ENCODE measurements at places on chromosomes 12 and 14.

DNA sequence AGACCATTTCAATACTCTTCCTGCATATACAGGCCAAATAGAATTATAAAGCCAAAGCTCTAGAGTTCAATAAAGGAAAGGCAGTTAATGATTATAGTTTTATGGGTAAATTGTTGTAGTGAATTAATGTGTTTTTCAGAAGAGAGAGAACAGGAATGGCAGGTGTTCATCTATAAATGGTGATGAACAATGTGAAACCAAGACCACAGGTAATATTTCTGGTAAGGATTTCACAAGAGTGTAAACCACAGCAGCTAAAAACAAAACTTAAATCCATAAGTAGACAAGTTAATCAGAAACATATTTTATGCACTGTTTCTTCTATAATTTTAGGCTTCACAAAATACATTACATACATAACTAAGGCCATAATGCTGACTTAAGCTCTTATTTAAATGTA lies 204.4 kb downstream of the SYT1 start:
- DNase-seq = no peak

- DNase-seq = peak; percentile 79
Observed at GRCh38 chr12:120224304-120225199, 23.6 kb upstream of the RPLP0 start.

DNA sequence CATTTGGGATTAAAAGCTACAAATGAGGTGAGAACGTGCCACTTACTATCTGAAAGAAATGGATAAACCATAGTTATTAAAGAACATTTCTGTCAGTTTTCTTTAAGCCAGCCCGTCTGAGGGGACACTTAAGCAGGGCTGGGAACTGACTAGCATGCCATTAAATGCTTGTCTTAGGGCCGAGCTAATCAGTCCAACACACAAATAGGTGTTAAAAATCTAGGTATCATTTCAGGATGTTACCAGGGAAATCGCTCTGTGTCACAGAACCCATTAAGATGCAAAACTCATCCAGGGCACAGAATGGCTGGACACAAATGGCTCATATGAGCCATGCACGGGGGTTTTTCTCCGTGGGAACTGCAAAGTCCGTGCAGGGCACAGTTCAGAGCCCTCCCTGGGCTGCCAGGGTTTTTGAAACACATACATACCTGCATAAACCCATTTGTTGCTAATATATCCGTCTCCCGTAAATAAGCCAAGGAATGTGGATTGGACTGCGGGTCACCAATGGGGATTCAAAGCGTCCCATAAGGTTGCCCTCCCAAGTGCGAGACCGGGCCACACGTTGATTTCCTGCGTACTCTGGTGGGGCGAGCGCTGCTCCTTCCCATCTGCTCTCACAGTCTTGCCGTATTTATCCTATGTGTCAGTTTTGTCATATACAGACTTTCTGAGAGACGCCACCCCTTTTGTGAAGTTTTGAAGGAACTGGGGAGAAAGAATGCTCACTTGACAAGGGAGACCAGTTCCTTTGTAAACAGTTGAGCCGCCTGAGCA lies 5.4 kb upstream of the GSC start:
- DNase-seq = no peak

GRCh38 chr12:65449400-65449799 lies 170.9 kb downstream of the MSRB3 start:
- DNase-seq = peak; percentile 57

DNA sequence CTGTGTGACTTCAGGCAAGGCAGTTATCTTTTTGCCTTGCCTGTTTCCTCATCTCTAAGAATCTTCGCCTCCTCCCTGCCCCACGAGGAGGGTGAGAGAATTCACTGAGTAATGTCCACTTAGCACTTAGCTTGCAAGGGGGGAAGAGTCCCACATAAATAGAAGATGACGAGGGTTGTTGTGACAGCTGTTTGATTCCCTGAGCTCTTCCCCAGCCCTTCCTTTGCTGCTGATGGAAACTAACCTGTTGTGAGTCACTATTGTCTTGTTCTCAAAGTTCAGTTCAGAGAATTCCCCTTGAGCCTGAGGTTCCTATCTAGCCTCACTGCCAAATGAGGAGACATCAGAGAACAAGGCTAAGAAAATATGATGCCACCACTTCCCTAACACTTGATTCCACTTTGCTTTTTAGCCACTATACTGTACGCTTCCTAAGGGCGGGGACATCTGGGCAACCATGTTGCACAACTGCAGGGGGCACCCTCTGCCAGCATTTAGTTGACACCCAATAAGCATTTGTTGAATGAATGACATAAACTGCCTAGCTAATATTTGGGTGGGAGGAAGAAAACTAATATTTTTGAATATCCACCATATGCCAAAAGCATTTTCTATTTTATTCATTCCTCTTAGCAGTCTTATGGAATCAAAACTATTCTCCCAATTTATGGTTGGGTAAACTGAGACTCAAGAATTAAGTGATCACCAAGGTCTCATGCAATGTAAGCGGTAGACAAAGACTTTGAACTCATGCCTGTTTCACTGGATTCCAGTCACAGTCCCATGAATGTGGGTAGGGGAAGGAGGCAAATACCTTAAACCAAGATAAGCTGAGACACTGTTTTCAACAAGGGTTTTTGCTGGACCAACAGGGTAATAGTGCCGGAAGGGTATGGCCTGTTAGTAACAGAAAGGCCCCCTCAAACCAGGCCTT lies 77.6 kb downstream of the ZFP36L1 start:
- DNase-seq = no peak

- DNase-seq = no peak
Observed at GRCh38 chr14:61812347-61813095, 50.3 kb downstream of the SNAPC1 start.

- no peak for DNase-seq
Observed at GRCh38 chr14:66696326-66696725, 188.4 kb downstream of the GPHN start.

GRCh38 chr14:106790189-106791036 lies 1264.0 kb downstream of the TMEM121 start:
- DNase-seq = peak; percentile 45

- no peak for DNase-seq
Observed at GRCh38 chr12:94571556-94571955, 78.8 kb downstream of the TMCC3 start.

GRCh38 chr14:104329793-104330192 lies 191.4 kb downstream of the KIF26A start:
- DNase-seq = no peak

DNA sequence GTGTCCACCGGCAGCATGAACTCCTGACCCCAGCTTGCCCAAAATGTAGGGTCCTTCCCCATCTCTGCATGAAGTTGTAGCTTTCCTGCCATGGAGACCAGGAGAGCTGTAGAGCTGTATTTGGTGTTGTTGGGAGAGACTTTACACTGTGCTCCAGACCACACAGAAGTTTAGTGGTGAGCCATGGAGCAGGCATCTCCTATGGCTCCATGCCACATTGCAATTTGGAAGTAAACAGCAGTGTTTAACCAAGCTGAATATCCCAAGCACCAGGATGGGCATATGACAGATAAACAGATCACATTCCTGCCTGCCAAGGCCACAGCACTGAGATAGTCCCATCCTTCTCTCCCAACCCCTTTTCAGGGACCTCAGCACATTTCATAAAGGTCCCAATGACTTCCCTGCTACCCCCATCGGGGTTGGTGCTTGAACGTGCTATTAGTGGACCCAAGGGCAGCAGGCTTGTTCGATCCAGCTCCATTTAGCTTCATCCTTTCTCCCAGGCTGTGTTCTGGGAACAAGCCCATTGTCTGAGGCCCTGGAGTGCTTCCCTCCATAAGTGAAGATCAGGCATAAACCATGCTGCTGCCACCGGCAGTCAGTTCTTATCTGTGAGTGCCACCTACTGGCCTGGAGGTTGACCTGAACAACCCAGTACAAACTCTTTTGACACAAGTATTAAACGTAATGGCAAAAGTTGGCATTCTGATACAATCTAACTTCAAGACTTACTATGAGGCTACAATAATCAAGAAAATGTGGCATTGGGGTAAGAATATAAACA lies 172.3 kb upstream of the ATXN7L3B start:
- DNase-seq = no peak

DNA sequence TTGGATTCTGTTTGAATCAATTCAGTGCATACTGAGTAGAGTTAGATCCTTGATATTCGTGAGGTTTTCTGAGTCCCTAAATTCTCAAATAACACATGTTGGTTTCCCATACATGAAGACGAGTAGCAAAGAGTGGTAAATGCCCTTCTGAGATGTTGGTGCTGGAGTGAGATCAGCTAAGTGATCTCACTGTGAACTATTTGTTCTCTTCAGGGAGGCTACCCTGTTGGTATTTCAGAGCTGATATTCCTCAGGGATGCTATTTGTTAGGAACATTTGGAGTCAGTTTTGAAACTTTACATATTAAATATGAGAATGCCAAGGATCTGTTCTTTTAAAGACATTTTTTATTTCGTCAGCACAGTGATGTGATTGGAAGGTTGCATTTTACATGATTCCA lies 54.7 kb downstream of the SUSD6 start:
- DNase-seq = no peak

- no peak for DNase-seq
Observed at GRCh38 chr14:63249092-63249491, 44.8 kb downstream of the RHOJ start.

- DNase-seq = no peak
Observed at GRCh38 chr12:76896274-76896673, 17.5 kb upstream of the CSRP2 start.

- no peak for DNase-seq
Observed at GRCh38 chr12:127987199-127987901, 279.6 kb upstream of the TMEM132C start.

DNA sequence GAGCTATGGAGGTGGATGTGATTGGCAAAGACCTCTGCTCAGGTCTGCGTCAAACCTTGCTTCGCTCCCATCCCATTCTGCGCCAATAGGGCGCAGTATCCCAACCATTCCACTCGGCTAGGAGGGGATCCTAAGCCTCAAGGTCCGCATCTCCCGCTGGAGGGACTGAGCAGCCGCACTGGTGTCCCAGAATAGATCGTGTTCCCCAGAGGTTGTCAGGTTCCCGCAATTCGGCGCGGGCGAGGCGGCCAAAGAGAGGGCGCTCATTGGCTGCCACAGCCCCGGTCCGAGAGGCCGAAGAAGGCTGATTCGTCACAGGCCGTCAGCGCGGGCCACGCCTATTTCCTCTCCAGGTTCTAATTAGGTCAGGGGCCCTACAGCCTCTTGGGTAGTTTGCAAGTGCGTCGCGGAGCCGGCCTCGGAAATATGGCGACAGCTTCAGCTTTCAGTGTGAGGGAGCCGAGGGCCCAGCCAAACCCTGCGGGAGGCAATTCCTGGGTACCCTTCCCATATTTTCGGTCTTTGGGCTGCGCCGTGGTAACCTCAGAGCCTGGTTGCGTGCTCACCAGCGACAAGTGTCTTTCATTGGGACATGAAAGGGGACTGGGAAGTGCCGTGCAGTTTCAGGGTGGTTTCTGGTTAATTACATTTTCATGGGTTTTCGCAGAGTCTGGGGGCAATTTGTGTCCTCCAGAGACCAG lies 5.0 kb downstream of the OR10AD1 start:
- DNase-seq = peak; percentile 93

DNA sequence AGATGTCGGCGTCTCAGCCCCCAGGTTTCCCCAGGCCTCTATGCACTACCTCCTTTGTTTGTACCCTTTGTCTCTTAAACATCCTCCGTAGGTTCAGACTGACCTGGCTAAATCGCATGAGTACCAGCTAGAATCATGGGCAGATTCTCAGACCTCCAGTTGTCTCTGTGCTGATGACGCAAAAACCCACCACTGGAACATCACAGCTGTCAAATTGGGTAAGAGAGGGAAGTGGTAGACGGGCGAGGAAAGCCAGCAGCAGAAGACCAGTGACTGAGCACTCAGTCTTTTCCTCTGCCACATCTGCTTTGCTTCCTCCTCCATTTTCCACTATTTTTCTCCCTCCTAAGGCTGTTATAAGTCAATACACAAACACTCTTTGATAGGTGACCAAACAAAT lies 29.7 kb downstream of the A2ML1 start:
- DNase-seq = peak; percentile 28

GRCh38 chr12:58148405-58148804 lies 207.0 kb downstream of the ATP23 start:
- DNase-seq = peak; percentile 9

DNA sequence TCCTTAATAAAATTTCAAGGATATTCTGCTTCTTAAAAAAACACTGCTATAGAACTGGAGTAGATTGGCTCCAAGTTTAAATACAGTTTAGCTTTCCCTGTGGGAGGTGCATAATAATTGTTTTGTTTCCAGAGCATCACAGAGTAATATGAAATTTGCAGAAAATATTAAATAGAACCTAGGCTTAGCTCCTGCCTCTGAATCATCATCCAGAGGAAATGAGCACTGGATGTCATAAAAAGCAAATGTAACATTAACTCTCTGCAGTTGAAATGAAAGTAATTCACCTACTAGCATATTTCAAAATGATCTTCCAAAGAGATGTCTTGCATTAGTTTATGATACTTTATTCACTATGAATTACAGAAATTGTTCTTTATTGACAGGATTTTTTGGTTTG lies 769.8 kb downstream of the C12orf50 start:
- DNase-seq = no peak

- DNase-seq = no peak
Observed at GRCh38 chr14:68811171-68811570, 18.3 kb upstream of the ZFP36L1 start.

DNA sequence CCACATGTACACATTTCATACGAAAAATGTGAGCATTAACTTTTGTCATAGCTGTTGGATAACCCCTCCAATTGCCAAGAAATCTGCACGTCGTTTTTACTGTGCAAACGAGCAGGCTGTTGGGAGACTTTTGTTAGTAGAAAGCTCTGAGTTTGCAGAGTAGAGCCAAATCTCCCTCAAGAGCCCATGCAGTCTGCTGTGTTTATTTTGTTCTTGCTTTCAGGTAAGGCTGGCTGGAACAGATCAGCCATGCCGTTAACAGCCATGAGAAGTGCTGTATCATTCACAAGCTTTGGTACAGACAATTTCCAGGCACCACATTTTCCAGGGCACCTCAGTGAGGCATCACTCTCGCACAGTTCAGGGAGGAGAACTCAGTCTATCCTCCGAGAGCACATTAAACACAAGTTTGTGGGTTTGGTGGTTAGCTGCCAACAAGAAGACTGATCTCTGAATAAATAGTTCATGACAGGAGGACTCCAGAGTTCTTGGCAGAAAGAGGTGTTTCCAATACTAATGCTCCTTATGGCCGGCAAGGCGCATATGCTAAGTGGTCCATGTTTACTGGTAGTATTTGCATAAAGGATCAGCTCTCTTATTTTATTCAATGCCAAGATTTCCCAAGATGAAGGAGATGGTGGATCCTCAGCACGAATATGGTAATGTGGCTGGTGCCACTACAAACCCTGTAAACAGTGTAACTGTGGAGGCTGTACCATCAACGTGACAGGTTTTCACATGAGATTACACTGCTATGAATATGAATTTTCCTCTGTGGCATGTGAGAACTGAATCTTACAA lies 30.3 kb upstream of the PELI2 start:
- no peak for DNase-seq

GRCh38 chr12:25376407-25376806 lies 125.7 kb upstream of the KRAS start:
- no peak for DNase-seq

Measured in Kasumi-1 (cell line).